ENCODE measurements at places on chromosomes 12 and 14.

DNA sequence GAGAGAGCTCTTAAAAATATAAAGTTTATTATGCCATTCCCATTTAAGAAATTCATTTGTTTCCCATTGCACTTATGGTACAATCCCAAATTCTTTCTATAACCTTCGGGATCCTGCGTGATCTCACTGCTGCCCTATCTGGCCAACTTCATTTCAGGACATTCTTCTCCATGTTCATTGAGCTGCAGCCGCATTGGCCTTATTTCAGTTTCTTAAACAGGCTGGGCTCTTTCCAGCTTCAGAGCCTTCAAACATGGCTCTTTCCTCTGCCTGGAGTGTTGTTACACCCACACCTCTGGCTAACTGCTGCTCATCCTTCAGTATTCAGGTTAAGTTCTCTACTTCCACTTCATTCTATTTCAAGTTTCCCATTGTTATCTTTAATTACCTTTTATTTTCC lies 58.5 kb upstream of the LRTM2 start:
- DNase-seq = no peak

DNA sequence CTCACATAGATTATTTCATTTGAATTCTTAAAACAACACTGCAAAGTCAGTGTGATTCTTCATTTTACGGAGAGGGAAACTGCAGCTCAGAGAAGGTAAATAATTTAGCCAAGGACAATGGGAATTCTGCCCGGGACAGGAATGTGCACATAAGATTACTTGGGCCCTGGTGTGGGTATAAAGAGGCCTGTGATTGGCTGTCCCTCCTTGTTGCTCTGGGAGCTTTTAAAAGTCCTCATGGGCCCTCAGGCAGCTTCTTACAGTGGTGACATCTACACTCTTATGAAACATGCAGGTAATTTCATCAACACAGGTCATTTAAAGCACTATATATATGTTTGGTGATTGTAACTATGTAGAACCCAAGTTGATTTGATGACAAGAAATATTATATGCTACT lies 100.3 kb downstream of the ESR2 start:
- DNase-seq = no peak

- DNase-seq = no peak
These were observed 3.3 kb downstream of the ALDH6A1 start for GRCh38 chr14:74080820-74081460.

- DNase-seq = no peak
These were observed 104.0 kb upstream of the SLC16A7 start for GRCh38 chr12:59491877-59492276.

DNA sequence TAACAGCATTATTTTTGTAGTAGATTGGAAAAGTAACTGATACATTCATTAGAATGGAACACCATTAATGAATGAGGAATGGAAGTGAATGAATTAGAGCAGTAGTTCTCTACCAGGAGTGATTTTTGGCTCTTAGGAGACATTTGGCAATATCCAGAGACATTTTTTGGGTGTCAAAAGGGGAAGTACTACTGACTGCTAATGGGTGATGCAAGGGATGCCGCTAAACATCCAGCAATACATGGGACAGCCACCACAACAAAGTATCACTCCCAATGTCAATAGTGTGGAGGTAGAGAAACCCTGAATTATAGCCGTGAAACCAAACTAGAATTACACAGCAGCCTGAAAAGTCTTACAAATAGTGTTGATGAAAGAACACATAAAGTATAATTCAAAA lies 1.5 kb downstream of the CHURC1 start:
- DNase-seq = no peak

- DNase-seq = no peak
These were observed 226.2 kb upstream of the LHX5 start for GRCh38 chr12:113697651-113698509.

DNA sequence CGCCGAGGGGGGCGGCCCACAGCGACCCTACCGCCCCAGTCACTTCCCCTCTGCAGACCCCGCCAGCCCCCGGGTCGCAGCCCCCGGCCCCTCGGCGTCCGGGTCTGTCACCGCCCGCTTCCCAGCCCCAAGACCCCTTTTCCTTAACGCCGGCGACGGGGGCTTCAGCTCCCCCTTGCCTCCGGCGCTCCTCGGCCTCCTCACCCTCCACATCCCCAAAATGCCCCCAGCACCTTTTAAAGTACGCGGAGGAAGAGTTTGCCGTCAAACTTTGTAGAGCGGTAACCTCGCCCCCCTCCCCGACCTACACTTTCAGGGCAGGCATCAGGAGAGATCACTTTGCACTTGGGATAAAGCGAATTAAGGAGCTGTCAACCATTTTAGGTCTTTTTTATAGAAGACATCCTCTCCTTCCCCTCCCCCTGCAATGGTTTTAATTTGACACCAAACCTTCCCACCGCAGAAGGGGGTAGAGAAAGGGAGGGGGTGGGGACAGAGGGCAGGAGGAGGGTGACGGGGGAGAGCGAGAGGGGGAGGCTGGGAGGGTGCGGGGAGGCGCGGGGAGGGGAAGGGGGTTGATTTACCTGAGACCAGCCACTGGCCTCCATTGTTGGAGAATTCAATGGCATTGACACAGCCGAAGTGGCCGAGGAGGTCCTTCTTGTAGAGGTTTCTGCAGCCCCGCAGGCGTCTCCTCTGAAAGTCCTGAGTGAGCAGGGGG lies 578 bp downstream of the DCAF5 start:
- DNase-seq = no peak

GRCh38 chr12:116276652-116277466 lies 634 bp downstream of the MED13L start:
- DNase-seq = no peak

- DNase-seq = no peak
These were observed 6.0 kb upstream of the SLC24A4 start for GRCh38 chr14:92316937-92317336.

DNA sequence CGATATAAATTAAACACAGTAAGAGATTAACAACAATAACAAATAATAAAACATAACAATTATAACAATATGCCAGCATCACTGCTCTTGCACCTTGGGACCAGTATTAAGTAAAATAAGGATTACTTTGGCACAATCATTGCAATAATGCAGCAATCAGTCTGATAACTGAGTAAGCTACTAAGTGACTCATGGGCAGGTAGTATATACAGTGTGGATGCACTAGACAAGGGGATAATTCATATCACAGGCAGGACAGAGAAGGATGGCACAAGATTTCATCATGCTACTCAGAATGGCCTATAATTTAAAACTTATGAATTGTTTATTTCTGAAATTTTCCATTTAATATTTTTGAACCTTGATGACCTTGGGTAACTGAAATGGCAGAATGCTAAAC lies 290.7 kb downstream of the ALG10B start:
- no peak for DNase-seq

DNA sequence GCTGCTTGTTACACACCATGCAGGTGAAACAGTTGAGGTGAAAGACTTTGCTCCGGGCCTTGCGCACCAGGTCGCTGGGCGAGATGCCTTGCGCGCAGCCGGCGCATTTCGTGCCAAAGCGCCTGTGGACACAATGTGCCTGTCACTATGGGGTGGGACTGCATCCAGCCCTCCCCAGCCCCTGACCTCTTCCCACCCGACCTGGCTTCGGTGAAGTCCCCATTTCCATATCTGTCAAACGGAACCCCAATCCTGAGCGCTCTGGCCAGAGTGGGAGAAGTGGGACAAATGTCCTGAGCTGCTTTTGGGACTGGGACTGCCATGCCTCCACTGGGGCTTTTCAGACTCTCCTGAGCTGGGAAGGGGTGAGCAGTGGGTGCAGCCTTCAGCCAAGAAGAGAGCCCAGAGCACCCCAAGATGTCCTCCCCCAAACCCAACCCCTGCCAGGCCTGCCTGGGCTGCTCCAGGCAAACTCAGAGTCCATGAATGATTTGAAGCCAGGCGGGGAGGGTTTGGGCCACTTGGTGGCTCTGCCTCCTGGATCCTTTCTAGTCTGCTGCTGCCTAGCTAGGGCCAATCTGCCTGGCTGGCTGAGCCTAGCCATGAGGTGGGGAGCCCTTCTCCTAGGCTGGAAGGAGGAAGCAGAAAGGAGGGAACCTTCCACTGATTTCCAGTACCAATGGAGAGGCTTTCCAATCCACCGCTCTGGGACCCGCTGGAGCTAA lies 2.3 kb downstream of the LHX5 start:
- no peak for DNase-seq

DNA sequence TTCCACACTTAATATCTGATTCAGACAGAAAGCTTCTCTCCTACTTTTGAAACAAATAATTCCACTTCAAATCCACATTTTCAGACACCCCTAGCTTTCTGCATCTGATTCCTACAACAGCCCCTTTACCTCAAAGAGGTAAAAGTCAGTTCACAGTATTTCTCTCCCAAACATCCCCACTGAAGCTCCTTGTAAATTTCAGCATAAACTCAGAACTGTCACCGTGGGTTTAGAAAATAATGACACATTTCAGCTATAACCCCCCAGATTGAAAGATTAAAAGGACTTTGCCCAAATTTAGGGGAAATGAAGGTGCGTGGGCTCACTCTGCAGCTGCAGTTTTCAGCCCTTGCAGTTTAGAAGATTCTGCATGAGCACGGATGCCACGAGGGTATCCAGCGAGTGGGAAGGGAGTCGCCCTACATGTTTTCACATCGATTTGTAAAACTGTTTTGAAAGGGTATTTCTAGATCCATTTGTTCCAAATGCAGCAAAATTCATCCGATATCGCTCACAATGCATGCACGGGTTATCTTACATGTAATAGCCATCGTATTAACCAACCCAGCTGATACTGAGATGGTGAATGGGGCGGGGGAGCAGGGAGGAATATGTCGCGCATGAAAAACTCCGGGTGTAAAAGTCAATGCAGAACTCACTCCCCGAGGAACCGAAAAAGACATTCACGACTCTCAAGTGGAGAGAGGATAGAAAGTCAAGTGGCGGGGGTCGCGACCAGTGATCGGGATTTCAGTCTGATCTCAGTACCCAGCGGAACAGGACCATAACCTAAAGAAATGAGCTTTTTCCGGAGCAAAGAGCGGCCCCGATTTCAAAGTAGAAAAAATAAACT lies 5.0 kb upstream of the CCND2 start:
- no peak for DNase-seq

GRCh38 chr12:25590011-25590721 lies 37.1 kb upstream of the LMNTD1 start:
- no peak for DNase-seq

GRCh38 chr14:101959277-101959676 lies 5.1 kb upstream of the DYNC1H1 start:
- DNase-seq = no peak

DNA sequence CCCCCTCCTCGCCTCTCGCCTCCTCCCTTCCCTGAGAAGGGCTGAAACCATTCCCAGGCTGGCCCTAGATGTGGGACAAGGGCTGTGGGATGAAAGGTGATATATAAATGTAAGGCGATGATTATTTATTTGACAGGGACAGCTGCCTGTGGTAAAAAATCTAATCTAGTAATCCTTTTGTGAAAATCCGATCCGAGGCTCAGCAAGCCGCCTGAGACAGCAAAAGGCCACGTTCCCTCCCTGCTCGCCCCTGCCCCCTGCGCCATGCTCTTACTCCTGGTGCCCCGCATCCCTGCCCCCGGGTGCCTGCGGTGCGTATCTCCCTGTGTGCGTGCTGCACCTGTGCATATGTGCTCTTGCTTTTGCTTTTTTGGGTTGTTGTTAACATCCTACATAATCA lies 65.2 kb downstream of the TSPAN9 start:
- no peak for DNase-seq

- no peak for DNase-seq
These were observed 45.6 kb upstream of the SOCS2 start for GRCh38 chr12:93526786-93527428.

DNA sequence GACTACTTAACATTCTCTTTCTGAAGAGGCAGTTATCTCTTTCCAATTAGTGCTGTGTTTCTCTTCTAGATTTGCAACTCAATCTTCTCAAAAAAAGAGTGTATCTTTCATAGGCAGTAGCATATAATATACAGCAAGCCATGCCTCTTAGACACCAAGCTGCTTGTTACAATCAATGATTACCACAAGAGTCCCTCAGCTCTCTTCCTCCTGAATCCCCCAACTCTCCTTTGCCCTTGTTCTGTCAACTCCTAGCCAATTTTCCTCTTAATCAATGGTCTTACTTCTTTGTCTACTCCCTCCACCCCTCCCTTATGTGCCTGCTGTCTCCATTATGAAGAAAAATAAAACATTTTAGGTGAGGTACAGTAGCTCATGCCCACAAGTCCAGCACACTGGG lies 2.6 kb downstream of the TMTC1 start:
- no peak for DNase-seq

- DNase-seq = no peak
These were observed 55.2 kb downstream of the SLC25A21 start for GRCh38 chr14:37116933-37117849.

DNA sequence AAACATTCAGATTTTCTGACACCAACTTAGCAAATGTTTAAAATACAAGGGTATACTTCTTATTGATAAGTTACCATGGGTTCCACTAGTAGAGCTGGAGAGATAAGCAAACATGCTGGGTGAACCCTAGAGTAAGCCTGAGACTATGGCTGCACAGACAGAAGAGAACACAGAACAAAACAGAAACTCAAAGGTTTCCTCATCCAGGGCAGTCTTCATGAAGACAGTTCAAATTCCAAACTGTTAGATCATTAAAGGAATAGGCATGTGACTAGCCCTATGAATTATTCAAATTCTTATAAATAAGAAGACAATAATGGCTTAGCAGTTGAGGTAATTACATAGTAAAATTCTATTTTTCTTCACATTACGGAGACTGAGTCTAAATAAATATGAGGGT lies 28.1 kb downstream of the BTBD7 start:
- DNase-seq = no peak

DNA sequence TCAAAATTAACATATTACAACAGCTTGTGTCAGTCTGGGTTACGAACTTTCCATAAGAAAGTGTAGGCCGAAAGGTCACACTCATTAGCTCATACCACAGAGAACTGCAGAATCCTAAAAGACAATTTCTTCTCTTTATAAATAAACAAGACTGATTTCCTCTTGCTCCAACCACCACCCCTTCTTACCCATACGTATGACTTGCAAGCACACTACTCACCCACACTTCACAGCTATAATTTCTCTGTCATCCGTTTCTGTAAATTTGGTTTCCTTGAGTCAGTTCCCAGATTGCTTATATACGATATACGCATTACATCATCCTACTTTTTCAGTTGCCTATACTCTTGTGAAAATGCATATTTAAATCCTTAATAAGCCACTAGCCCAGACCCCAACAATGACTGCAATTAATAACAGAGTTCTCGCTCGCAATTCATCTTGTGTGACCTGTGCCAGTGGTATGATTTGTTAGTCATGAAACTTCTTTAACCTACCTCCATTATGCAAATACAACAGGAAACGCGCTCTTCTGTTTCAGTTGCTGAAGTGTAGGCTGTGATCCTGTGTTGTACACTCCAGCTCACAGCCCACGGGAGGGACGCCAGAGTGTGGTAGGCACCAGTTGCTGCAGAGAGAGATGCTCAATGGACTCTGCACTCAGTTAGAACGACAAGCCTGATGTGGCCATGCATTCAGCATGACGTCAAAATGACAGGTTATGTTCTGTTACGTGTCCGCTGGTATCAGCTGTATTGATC lies 417.6 kb downstream of the PDZRN4 start:
- DNase-seq = no peak

DNA sequence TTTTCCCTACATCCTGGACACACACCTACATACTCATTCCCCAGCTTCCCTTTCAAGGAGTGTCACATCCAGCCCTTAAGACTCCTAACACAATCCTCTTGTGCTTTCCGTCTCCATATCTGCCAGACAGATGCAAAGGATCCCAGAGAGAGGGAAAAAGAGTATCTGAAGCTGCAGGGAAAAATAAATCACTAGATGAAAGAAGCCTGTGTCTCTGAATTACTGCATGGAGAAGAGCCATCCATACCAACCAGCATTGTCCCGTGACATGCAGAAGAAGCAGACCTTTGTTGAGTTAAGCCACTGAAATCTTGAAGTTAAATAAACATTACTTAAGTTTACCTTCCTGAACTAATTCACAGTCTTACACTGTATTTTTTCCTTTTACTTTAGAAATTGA lies 54.6 kb downstream of the GTF2A1 start:
- no peak for DNase-seq

All from NCI-H1417 treated with DMSO at 0.1 percent for 48 hours (cell line).